NCI-H1092 (cell line): ENCODE measurements at places on chromosomes 3 and 15.

DNA sequence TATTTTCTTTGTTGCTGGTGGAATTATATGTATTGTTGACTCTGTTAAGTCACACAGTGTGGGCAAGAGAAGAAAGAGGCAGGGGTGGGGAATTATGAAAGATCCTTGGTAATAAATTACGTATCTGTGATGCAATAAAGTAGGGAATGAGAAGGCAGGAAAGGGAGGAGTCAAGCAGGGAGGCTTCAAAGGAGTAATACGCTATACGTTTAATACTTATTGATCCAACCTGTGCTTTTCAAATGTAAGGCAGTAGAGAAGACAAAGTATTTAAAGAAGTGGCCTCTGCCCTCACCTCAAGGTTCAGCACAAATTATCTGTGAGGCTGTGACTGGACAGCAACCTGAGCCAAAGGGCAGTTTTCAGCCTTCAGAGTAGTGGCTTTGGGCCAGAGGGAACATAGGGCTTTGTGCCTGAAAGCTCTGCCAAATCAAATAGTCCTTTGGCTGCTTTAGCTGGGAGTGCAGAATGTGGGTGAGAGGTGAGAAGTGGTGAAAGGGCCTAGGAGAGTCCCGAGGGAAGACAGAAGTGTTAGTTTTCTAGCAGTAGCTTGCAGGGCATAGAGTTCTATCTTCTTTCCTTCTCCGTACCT, 1.2 kb upstream of the PLIN1 start:
- peak; percentile 65 for DNase-seq

DNA sequence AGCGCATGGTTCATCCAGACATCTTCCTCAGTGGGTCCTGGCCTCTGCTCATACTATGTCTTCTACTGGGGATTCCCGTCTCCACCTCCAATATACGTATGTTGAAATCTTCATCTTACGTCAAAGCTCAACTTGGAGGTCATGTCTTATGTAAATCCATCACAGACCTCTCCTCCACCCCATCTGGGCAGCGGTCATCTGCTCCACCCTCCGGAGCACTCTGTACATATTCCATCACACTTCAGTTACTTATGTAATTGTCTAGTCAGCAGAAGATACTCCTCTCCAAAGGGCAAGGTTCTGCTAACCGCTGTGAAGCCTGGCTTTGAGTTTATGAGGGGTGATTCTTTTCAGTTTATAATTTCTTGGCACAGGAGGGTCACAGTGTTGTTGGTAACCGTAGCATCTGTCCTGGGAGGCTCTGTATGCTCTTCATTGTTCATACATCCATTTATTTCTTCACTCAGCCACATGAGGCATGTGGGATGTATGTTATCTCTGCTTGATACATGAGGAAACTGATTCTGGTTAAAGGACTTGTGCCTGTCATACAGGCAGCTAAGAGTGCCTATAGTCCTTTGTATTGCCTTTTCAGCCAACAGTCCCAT, 22.1 kb downstream of the MAP2K1 start:
- DNase-seq, result no peak

DNA sequence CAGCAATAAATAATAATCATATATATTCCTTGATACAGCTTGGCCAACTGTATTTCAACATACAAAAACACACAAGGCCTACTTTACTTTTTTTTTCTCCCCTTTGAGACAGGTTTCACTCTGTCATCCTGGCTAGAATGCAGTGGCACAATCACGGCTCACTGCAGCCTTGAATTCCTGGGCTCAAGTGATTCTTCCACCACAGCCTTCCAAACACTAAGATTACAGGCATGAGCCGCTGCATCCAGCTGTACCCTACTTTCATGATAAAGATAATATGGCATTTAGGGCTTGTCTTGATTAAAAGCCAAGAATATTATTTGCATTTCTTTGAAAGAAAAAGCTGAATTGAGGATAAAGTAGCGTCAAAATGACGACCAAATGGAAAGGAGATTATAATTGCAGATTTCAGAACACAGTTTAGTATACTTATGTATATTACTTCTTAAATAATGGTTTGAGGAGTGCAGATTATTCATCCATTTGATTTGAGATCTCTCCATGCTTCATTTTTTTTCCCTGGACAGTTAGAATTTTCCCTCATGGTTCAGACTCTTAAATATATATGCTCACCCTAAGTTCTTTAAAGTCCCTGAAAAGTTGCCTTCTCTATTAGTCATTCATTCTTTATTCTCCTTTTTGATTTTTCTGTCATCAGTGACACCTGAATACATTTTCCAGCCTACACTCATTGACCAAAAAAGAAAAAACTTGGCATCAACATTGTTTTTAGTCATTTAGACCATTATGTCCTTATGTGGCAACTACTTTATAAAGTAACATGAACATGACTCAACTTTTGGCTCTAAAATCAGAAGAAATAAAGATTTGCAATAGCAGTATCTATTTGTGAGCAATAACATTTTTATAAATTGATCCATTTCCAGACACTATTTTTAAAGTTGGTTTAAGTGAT, 48.5 kb upstream of the MLF1 start:
- DNase-seq, result no peak

DNA sequence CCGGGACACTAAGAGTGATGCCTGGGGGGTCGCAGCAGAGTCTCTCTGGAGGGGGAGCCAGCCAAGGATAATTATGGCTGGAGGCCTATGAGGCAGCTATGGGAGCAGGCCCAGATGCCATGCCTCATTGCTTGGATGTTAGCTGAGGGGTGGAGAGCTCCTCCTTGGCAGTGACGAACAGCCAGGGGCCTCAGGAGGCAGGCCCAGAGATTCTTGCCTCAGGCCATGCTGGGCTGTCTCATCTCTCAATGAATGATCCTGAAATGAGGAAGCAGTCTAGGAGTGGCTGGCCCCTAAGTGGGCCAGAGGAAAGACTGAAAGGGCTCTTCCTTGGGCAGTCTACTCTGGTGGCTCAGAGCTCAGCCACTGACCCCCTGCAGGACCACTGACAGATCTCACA, 21.3 kb downstream of the KIF9 start:
- no peak for DNase-seq

- DNase-seq, result peak; percentile 73
Observed at GRCh38 chr3:118628704-118629341, 405.8 kb downstream of the IGSF11 start.

DNA sequence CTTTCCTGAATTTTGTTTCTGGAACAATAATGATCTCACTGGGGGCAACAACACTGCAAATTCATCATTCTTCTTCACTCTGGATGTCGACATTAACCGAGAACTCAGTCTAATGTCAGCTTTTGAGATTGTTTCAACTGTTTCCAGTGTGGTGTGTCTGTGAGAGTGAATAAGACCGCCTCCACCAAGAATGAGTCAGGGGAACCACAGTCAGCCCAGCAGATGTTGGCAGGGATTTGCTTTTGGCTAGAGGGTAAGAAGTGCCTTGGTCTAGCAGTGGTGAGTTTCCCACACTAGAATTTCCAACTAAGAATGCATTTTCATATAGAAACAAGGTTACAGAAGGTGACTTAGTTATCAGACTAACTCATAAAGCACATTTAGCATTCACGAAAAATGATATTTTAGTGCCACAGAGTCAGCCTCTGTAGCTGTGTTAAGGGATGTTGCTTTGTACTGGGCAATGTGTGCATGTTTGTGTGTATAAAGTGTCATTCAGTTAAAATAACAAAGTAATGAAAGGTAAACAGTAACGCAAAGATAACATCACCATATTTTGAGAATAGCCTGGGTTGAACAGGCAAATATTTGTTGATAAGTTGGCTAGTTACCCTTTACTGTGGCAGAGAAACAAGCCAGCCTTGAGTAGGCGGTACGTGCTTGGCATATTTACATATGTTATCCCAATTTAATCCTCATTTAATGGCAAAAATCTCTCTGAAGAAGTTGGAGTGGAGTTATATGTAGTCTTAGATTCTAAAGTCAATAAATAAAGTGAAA, 33.8 kb downstream of the DRD3 start:
- no peak for DNase-seq

DNA sequence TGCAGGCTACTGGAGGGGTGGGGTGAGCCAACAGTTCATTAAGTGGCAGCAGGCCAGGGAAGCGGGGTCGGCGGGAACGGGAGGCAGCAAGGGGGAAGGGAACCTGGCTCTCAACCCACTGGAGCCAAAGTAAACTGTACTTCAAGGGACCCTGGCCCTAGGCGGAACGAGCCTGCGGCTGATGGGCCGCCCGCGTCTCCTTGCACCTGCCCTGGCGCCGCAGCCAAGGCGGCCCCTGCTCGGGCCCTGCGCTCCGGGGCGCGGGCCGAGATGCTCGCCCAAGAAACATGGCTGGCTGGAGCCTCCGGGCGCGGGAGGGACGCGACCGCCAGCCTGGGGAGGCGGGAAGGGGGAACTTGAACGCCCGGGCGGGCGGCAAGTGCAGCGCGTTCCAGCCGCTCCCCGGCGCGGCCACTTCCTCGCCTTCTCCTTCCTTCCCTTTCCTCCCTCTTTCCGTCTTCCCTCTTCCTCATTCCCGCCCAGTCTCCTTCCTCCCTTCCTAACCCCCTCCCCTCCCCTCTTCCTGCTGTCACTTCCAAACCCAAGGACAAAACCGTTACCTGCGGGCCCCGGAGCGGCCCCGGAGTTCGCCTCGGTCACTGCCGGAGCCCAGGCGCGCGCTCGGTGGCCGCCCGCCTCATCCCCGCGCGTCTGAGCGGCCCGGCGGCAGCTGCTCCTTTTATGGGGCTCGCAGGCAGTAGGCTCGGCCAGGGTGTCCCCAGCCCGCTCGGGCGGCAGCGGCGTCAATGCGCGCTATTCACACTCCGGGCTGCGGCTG, 489.7 kb downstream of the MAGI1 start:
- peak; percentile 31 for DNase-seq

DNA sequence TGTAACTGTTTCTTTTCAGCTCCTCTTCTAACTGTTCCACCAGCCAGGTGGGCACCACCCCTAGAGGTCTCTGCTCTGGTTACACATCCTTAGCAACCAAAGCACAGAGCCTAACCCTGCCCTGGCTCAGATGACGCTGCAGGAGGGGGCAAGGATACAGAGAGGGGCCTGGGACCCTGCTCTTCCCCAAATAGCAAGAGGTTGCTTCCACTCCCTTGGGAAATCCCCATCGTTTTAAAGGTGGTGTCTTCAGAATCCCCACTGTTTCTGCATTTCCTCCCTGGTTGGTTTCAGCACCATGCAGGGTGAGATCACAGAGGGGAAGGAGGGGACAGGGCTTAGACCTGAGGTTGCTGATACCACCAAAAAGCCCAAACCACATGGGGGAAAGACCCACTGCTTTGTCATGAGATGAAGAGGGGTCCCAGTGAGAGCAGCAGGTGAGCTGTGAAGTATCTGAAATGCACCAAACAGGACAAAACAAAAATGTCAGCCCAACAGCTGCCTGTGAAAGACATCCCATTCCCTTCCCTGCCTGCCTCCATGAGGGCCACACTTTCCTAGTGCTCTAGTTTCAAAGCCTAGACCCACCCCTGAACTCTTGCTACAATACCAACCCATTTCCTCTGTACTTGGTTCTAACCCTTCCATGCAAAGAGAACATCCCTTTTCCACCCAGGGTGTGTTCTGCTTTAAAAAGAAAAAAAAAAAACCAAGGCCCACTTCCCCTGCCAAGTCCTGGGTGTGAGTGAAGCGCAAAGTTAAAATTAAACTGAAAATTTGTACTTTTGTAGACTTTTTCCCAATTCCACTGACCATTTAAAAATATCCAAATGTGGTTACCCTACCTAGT, 29.0 kb downstream of the ANP32A start:
- DNase-seq, result no peak

- no peak for DNase-seq
Observed at GRCh38 chr15:90336705-90337141, 15.4 kb upstream of the ZNF774 start.

DNA sequence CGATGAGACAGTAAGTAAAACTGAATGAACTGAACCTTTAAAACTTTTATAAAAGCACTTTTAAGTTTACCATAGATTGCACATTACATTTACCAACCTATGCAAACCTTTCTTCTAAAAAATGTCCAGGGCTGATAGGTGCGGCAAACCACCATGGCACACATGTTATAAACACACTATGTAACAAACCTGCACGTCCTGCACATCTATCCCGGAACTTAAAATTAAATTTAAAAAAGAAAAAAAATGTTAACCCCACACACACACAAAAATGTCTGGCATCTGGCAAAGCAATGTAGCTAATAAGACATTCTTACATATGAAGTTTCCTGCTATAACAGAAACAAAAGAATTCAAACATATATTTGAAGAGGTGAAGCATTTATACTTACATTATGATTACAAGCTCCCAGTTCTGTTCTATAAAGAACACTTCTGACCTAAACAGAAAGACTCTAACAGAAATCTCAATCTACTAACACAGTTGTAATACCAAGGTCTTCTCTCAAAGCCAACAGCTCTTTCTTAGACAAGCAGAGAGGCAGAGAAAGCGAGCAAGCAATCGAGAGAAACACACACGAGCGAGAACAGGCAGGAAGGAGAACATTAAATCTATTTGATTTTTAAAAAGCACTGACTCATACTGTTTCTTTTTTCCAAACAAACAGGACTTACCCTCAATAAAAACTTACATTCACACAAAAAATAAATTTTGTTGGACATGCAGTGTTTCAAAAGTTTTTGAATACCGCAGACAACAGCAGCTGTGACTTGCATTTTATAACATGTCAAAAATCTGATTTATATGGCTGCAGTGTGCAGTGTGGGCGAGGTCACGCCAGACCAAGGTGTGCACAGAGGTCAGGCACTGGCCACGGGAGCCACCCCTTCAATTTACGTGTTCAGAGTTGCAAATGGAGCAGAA, at the start of gene NRG4:
NRG4 (minus strand) TSS at position 798 of the 925 bp plus-strand sequence. CDS start 1,194 bp downstream, outside the sequence.
- DNase-seq, result no peak

- DNase-seq, result no peak
Observed at GRCh38 chr3:149839896-149840295, 26.9 kb downstream of the RNF13 start.

GRCh38 chr15:67135494-67135893, 70.1 kb downstream of the SMAD3 start:
- no peak for DNase-seq

- no peak for DNase-seq
Observed at GRCh38 chr3:12681089-12681942, 17.4 kb upstream of the RAF1 start.

DNA sequence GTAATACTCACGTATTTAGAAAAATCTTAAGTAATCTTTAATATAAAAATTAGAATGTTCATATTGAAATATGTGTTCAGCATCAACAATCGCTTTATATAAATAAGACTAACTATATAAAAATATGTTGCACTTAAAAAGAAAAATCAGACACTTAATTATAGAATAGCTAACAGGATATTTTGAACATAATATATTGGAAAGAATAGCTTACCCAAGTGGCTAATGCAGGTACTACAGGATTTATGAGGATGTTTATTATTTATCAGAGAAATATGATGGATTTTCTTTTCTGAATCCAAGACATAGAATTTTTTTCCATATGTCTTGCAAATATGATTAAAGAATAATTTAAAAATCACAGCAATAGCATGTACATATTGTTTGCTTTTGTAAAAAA, 567.9 kb upstream of the GBE1 start:
- no peak for DNase-seq

- DNase-seq, result peak; percentile 41
Observed at GRCh38 chr3:196712514-196713413, 587 bp downstream of the PIGX start.
